ENCODE measurements at places on chromosomes 13 and 19.

GRCh38 chr13:112759827-112760226, 70.0 kb downstream of the ATP11A start:
- DNase-seq, result no peak

DNA sequence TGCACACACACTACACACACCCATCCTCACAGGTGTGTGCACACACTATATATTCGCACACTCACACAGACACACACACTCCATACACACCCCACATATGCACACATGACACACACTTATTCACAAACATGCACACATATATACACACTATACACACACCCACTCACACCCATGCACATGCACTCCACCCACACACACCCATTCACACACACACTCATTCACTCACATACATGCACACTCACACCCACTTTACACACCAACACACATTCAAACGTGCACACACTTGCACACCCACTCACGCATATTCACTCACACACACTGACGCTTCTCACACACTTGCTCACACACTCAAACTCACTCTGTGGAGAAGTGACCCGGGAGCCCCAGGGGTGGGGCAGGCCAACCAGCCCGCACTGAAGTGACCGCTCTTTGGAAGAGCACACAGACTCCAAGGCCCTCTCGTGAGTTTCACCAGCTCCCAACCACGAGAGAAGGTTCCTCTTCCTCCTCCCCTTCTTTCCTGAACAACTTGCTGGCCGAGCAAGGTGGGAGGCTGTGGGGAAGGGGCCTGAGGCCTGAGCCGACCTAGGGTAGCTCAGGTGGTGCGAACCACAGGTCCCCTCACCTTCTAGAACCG, 86.1 kb upstream of the TM9SF2 start:
- no peak for DNase-seq

GRCh38 chr19:38172001-38172400, 52.0 kb downstream of the DPF1 start:
- no peak for DNase-seq

DNA sequence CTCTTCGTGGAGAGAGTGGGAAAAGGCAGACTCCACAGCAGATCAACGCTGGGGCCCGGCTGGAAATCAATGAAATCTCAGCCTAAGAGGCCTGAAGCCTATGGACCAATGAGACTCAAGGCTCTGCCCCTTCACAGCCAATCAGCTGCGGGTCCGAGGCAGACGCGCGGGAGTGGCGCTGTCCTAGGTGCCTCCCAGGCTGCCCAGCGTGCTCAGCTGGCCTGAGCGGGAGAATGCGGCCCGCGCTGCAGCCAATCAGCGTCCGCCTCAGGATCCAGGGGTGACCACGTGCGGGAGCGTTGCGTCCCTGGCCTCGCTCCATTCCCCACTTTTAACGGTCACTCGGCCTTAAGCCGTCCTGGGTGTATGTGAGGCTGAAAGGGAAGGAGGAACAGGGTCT, at the start of gene ZBTB32:
Gene ZBTB32 (plus strand): TSS at position 341 of the 400 bp plus-strand sequence. CDS start 10,069 bp downstream, outside the sequence.
- DNase-seq, result no peak

GRCh38 chr19:36489920-36490415, 607 bp upstream of the ZNF566 start:
- peak; percentile 31 for DNase-seq

DNA sequence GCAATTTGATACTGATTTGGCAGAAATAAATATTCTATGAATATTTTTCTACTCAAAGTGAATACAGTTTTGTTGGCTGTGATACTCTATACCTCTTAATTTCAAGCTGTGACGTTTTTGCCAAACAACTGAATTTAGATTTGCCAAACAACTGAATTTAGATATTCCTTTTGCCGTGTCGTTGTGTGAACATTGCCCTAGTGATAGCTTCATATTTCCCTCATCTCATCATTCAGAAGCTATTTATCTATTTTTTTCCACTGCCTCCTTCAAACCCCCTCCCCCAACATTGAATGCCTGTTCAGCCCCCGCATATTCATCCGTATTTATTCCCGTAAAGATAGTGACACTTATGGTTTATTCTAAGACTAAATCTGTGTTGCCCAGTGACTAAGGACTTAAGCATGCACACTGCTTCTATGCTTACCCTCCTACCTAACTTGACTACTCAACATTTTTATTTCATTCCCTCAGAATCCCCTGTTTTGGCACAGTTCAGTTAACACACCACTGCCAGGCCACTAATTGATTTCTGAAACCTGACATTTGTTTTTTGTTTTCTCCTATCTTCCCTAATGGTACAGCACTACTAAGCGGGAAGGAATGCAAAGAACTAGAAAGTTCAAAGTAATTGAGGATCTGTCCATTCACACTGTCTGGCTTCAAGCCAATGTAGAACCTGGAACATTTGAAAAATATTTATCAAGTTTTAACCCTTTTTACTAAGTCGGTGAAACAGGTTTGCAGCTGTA, 2.8 kb upstream of the KLF5 start:
- DNase-seq, result no peak

- no peak for DNase-seq
Observed at GRCh38 chr13:112733112-112733511, 43.3 kb downstream of the ATP11A start.

- DNase-seq, result no peak
Observed at GRCh38 chr19:54307389-54308020, 5.5 kb downstream of the LILRA5 start.

GRCh38 chr19:12485052-12485416, 418 bp upstream of the ZNF709 start:
- DNase-seq, result no peak

DNA sequence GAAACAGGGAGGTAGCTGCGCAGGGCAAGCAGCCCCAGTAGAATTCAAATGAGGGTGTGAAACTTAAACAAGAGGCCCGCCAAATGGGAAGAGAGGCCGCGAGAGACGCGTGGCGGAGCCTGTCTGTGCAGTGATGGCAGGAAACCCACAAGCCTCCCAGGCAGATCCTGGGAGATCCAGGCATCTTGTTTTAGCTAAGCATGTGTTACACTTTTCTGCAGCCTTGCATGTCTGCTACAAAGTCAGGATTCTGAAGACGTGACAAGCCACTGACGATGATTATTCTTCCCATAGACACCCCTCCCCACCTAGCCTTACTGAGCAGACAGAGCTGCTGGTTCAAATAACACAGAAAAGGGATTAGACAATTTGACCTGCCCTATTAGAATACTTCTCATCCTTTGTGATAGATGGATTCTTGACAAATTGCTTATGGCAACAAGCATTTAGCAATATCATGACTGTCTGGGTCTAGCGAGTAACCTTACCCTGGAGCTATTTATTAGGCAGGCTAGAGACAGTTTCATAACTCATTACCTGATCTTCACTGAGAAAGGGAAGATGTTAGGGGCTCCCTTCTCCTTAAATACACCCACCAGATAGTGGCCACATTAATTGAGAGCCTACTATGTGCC, 185.2 kb upstream of the IRS2 start:
- DNase-seq, result no peak

- DNase-seq, result no peak
Observed at GRCh38 chr13:41970918-41971317, 10.0 kb upstream of the VWA8 start.

DNA sequence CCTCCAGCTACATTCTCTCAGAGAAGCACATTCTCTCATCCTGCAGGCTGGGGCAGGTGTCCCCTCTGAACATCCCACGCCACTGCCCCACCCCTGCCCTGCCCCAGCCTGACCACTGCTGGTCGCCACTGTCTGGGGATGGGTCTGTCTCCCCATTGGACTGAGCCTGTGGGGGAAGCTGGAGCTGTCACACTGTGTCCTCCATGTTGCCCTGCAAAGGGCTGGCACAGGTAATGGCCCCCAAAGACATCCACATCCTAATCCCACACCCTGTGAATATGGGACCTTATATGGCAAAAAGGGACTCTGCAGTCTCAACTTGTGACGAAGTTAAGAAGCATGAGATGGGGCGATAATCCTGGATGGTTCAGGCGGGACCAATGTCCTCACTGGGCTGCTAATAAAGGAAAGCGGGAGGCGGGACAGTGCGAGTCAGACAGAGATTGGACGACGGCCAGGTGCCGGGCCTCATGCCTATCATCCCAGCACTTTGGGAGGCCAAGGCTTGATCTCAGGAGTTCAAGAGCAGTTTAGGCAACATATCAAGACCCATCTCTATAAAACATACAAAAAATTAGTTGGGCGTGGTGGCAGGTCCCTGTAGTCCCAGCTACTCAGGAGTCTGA, 9.1 kb downstream of the AP2S1 start:
- no peak for DNase-seq

- no peak for DNase-seq
Observed at GRCh38 chr13:57918913-57919312, 287.4 kb downstream of the PCDH17 start.

- no peak for DNase-seq
Observed at GRCh38 chr13:52644108-52644507, 1.9 kb downstream of the HNRNPA1L2 start.

- no peak for DNase-seq
Observed at GRCh38 chr13:31093145-31093885, 68.4 kb downstream of the HSPH1 start.

DNA sequence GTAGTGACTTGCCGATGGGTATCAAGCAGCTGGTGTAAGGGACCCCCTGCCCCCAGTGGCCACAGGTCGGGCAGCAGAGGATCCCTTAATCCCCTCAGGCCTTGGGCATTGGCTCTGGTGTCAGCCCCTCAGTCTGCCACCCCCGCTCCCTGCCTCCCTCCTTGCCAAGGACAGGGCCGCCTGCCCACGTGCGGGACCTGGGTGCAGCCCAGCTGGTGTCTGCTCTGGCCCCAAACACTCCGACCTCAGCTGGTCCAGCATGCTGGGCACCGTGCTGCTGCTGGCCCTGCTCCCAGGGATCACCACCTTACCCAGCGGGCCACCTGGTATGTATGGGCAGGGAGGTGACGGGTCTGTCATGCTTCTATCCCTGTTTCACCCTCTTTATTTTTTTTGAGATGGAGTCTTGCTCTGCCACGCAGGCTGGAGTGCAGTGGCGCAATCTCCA, at the start of gene TGFBR3L:
Gene TGFBR3L (plus strand): TSS at position 233 of the 448 bp plus-strand sequence.
- DNase-seq, result no peak

DNA sequence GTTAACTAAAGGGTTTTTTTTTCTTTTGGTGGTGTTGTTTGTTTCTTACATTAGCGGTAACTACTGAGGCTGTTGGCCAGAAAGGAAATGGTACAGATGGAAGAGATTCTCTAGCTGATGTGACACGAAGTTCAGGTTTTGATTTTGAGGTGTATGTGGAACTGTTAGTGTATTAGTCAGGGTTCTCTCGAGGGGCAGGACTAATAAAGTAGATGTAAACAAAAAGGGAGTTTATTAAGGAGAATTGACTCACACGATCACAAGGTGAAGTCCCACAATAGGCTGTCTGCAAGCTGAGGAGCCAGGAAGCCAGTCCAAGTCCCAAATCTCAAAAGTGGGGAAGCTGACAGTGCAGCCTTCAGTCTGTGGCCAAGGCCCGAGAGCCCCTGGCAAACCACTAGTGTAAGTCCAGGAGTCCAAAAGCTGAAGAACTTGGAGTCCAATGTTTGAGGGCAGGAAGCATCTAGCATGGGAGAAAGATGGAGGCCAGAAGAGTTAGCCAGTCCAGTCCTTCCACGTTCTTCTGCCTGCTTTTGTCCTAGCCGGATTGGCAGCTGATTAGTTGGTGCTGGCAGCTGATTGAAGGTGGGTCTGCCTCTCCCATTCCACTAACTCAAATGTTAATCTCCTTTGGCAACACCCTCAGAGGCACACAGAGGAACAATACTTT, 577.6 kb downstream of the EFNB2 start:
- no peak for DNase-seq

- DNase-seq, result no peak
Observed at GRCh38 chr13:28117689-28118377, 17.5 kb upstream of the FLT3 start.

- DNase-seq, result no peak
Observed at GRCh38 chr13:39685652-39686051, 30.2 kb downstream of the COG6 start.

- DNase-seq, result no peak
Observed at GRCh38 chr13:52003541-52003940, 7.7 kb downstream of the ATP7B start.

GRCh38 chr19:42075616-42076379, at the start of gene ZNF574:
Gene ZNF574 (plus strand): TSS chr19:42076166. CDS start chr19:42078607, 2,441 bp downstream.
- DNase-seq, result peak; percentile 90

- DNase-seq, result no peak
Observed at GRCh38 chr19:39254531-39255345, 6.1 kb upstream of the IFNL4 start.

GRCh38 chr19:46573679-46574498, 27.2 kb upstream of the CALM3 start:
- no peak for DNase-seq

GRCh38 chr13:21759463-21759862, 88.6 kb downstream of the FGF9 start:
- no peak for DNase-seq

DNA sequence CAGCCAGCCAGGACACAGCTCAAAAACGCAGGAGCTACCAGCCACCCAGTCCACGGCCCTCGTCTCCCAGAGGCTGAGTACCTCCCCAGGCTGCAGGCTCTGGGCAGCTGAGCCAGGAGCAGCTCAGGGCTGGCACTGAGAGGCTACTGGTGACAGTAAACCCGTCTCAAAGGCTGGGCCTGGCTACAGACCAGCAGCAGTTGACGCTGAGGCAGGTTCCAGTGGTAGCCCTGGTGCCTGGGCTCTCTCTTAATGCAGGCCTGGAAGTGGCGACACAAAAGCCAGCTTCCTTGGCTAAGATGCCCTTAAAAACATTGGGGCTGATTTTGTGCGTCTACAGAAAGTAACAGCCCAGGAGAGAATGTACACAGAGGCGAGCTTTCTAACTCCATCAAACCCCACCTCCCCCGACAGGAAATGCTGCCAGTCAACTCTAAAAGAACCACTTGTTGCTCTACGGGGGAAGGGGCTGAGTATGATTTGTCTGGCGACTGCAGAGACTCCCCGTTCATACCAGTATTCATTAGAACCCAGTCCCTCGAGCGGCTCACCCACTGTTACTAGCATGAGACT, 126.3 kb downstream of the STK24 start:
- DNase-seq, result no peak

- DNase-seq, result no peak
Observed at GRCh38 chr13:62839338-62839737, 1423.7 kb upstream of the PCDH20 start.

DNA sequence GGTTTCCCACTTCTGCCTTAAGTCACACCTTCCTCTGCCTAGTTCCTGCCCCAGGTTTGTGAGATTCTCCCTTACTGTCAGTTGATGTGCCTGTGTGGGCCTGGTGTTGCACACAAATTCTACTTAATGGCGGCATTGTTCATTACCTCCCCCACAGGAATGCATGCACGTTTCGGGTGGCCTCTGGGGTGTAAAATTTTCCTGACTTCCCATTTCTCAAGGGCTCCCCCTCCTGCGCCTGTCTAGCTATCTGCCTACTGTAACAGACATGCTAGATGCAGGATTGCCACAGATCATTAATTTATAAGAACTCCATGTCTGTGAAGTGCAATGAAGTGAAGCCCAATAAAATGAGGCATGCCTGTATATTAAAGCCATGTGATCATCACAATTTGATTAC, 1466.3 kb downstream of the PCDH9 start:
- no peak for DNase-seq

- DNase-seq, result no peak
Observed at GRCh38 chr13:112976526-112976925, 7.5 kb downstream of the MCF2L start.

- no peak for DNase-seq
Observed at GRCh38 chr13:78198821-78199220, 280.2 kb upstream of the EDNRB start.
